ENCODE measurements at places on chromosomes 1 and 21. TPM values are rescaled to one million over a fixed set of nuclear protein-coding genes. Genes with fewer than 3 reads are reported as not detected.

DNA sequence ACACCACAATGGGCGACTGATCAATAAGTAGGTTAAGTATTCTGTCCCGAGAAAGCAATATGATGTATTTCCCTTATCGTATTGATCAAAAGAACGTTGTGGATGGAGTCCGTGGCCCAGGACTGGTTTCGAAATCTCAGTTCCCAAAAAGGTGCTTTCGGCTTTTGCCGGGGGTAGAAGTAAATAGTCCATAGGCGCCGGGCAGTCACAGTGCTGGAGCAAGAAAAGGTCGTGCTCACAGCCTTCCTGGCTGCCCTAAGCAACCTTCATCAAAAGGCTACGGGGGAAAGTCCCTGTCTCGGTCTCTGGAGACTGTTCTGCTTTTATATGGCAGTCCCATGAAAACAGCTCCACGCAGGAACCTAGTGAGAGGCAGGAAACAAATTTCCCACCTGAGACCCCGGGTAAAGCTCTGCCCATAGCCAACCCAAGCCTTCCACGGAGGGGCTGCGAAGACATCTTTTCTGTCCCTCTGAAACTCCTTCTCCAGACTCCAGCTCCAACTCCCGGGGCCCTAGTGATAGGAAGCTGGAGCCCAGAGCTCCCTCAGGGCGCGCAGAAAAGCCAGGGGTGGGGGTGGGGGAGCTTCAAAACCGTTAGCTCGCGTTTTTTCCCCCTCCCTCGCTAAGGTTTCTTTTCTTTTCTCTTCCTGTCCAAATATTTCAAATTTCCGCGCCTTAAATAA lies 7.0 kb downstream of the CDKN2C start:
- ATAC-seq: peak; percentile 42

DNA sequence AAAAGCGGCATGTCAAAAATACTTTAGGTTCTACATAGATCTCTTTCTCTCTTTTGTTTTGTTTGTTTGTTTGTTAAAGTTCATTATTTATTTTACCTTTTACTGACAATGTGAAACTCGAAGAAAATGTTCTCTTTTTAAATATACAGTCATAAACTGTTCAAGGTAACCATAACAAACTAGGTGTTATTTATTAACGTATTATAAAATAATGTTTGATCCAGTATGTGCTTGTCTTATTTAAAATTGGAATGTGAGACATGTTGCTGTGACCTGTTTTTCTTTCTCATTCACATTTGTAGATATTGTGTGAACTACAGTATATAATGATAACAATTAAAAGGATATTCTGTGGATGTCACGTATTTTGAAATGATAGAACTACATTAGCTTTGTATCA lies 5.9 kb upstream of the LEPR start:
- no peak for ATAC-seq

- no peak for ATAC-seq
Measured at GRCh38 chr1:168628807-168629206, 52.4 kb downstream of the XCL1 start.

The BSND gene
- total RNA-seq: 0.18 TPM

DNA sequence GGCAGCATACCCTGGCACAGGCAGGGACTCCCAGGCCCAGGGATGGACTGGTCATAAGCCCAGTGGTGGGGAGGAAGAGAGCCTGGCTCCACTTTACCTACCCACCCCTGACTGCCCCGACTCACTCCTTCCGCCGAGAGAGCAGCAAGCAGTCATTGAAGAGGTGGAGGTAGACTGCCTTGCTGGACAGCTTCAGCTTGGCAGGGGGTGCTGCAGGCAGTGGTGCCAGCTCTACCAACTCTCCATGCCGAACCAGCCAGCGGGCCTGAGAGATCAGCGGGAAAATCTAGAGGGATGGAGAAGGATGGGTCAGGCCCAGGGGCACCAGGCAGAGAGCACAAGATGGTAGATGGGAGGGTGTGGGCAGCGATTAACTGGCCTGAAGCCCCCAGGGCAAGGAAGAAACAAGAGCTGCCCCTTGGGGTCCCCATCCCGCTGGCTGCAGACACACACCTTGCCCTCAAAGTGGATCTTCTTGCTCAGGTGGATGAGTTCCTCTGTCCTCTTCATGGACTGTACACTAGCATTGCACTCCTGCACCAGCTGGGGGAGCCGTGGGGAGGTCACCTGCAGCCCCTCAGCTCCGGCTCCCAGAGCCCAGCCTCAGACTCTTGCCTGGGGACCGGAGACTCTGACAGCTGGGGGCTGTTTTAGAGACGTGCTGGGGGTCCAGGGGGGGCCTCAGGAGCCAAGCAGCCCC lies 7.7 kb downstream of the ARHGEF19 start:
- ATAC-seq: no peak

- ATAC-seq: no peak
Measured at GRCh38 chr21:45999581-46000181, 18.1 kb downstream of the COL6A1 start.

DNA sequence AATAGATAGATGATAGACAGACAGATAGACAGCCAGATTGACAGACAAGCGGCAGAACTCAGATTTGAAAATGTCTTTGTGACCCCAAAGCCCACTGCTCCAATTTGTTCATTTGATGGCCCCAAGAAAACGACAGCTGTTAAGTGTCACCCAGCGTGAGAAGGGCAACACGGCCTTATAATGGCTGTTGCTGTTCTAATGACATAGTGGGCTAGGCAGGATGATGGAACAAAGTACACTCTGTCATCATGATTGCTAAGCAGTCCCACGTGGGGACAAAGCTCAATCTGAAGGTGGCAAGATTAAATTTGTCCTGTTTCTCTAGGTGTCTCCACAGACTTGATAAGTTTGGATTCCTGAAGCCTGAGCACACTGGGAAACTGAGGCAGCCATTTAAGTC lies 112.9 kb downstream of the DAB1 start:
- no peak for ATAC-seq

- ATAC-seq: no peak
Measured at GRCh38 chr1:190001187-190001586, 476.5 kb downstream of the BRINP3 start.

DNA sequence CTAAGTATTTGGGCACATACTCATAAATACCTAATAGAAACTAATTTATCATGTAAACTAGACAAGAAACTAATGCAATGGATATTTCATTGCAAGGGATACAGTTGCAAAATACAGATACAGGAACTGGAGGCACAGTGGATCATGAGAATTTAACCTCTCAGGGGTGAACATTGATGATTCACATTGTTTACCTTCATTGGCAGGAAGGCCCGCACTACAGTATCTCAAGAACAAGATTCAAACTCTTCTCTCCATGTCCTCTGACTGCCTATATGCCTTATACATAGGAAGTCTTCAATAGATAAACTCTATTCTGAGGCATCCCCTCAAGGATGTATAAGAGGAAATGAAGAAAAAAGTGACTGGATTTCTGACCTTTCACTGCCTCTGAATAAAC lies 18.4 kb upstream of the PTBP2 start:
- no peak for ATAC-seq

DNA sequence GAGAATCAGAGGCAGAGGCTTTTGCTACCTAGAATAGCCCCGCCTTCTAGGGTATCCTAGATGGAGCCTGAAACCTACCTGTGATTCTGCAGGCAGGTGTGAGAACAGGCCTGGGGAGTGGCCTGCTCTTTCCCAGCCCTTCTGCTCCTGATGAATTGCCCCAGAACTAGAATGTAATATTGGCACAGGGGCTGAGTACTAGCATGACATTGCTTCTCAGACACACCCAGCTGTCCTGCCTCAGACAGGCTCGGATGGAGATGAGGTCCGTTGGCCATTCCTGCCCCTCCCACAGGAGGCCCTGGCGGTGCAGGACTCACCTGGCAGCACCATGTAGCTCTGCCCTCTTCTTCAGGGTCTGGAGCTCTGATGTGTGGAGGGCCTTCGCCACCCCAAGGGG lies 237.6 kb downstream of the GRIK3 start:
- peak; percentile 30 for ATAC-seq

GRCh38 chr1:6265151-6265550 lies 4.3 kb upstream of the GPR153 start:
- no peak for ATAC-seq

GRCh38 chr21:40723317-40723716 lies 123.6 kb downstream of the DSCAM start:
- no peak for ATAC-seq

The CA6 gene
- total RNA-seq: 0.52 TPM

DNA sequence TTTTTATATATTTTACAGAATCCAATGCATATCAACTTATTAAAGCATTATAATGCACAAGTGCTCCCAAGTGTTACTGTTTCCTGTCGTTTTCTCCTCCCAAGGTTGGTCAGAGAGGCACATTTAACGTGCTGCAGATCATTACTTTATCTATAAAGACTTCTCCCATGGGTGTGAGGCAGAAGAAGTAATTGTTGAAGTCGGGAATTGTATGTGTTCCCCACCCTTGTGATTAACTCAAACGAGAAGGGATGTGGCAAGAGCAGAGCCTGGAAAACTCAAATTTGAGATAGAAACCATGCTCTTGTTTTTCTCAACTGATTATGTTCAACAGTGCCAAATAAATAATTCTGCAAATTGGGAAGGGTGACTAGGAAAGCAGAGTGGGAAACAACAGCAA lies 412.5 kb upstream of the ADAMTS5 start:
- ATAC-seq: no peak

- peak; percentile 88 for ATAC-seq
Measured at GRCh38 chr1:27650539-27651175, 15.7 kb upstream of the FGR start.

DNA sequence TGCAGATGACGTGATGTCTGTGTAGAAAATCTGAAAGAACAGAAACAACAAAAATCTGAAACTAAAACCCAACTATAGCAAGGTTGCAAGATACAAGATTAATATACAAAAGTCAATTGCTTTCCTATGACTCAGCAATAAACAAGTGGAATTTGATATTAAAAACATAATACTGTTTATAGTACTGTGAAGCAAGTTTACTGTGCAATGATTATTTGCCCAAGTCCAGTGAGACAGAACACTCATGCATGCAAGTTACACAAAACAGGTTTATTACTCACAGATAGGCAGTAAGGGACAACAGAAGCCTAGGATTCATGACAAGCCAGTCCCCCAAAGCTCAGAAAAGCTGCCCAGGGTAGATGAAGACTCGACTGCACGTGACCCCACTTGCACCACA lies 62.4 kb upstream of the RAB4A start:
- ATAC-seq: no peak

- no peak for ATAC-seq
Measured at GRCh38 chr1:64920941-64921589, 45.3 kb downstream of the JAK1 start.

DNA sequence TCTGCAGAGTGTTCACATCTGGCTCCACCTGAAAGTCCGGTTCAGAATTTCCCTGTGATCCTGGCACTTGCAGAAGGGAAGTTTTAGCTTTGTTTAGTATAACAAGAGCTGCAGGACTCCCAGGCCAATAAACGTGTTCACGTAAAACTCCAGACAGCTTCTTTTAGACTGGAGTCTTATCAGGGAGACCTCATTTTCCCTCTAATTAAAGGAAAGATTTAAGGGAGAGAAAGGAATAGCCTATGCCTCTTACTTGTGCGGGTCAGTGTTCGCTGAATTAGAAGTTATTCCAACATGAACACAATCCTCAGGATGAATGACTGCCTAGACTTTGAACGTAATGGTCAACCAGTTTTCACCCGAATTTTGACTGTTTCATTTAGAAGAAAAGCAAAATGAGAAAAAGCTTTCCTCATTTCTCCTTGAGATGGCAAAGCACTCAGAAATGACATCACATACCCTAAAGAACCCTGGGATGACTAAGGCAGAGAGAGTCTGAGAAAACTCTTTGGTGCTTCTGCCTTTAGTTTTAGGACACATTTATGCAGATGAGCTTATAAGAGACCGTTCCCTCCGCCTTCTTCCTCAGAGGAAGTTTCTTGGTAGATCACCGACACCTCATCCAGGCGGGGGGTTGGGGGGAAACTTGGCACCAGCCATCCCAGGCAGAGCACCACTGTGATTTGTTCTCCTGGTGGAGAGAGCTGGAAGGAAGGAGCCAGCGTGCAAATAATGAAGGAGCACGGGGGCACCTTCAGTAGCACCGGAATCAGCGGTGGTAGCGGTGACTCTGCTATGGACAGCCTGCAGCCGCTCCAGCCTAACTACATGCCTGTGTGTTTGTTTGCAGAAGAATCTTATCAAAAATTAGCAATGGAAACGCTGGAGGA lies 202.1 kb upstream of the SGIP1 start:
- ATAC-seq: peak; percentile 90

The SLC6A9 gene
- total RNA-seq: 8.9 TPM

GRCh38 chr21:37462087-37462861 lies 95.7 kb downstream of the DYRK1A start:
- no peak for ATAC-seq

- ATAC-seq: no peak
Measured at GRCh38 chr1:106675558-106675957, 380.9 kb upstream of the PRMT6 start.

DNA sequence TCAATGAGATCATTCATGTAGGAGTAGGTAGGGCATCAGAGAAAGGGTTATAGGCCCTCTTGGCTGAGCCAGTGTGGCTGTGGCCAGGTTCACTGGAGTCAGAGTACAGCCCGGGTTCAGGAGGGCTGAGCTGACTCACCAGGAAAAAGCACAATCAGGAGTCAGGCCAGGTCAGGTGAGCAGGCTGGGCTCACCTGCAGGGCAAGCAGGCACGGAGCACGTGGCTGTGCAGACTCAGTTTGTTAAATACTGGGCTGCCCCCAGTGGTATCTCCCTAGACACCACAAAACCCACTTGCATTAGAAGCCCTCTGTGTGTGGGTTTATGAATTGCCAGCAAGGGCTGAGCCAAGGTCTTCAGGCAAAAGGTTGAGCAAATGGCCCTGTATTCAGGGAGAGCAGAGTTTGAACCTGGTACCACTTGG lies 122.1 kb upstream of the SERBP1 start:
- ATAC-seq: no peak

The SPRR4 gene
- total RNA-seq: 1.7 TPM

DNA sequence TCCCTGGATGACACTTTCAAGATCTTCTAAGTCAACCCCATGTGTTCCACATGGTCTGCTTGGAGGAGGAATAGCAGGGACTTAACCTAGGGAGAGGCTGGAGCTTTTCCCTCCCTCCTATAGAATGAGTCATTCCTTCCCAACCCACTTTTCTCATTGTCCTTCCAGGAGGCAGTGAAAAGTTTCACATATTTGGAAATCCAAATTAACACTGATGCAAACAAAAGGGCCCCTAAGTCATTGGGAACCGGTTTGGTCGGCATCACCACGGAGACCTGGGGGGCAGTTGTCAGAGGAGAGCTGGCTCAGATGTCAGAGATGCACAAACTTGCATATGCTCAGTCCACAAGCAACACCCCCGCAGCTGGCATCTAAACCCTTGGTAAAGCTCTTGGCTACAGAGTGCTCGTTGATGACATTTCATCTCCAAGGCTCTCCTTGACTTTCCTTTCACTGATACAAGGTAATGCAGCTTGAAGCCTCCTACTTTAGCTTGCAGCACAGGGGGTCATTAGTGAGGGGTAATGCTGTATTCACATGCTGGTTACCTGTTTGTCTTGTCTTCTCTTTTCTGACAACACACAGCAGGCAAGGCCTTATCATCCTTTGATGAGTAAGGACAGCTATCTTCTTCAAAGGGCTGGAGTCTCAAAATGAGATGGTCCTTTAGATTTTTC lies 12.3 kb upstream of the LRRC8D start:
- ATAC-seq: peak; percentile 72

DNA sequence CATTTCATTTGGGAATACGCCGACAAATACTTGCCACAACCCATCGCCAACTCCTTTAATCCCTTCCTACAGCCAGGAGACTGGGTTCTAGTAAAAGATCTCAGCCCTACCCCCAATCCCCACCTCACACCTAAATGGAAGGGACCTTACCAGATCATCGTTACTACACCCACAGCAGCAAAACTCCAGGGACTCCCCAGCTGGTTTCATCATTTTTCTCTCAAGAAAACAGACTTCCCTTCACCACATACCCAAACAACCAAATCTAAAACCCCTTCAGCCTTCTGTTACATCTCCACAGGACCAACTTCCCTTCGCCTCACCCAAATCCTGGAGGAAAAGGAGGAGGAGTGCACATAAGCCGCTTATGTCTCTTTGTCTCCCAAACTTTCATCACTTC lies 23.7 kb upstream of the SLC2A5 start:
- ATAC-seq: no peak
